ENCODE measurements at places on chromosomes 11 and 22.

GRCh38 chr11:73342633-73343032 is 33.6 kb upstream of the RELT start:
- peaks cover 12% of the 10 kb centered on the region for H3K4me1 ChIP-seq
- no peaks in the 10 kb centered on the region for H3K27me3 ChIP-seq
- peak overlapping the region; percentile 73 for H3K27ac ChIP-seq
- peaks cover 7% of the 10 kb centered on the region for H3K36me3 ChIP-seq
- DNase-seq = no peak

GRCh38 chr22:35695202-35695601 is 22.5 kb upstream of the APOL5 start:
- no peaks in the 10 kb centered on the region for H3K4me1 ChIP-seq
- no peaks in the 10 kb centered on the region for H3K36me3 ChIP-seq
- H3K4me3 ChIP-seq = no peak overlapping the region
- H3K27ac ChIP-seq = no peak overlapping the region

DNA sequence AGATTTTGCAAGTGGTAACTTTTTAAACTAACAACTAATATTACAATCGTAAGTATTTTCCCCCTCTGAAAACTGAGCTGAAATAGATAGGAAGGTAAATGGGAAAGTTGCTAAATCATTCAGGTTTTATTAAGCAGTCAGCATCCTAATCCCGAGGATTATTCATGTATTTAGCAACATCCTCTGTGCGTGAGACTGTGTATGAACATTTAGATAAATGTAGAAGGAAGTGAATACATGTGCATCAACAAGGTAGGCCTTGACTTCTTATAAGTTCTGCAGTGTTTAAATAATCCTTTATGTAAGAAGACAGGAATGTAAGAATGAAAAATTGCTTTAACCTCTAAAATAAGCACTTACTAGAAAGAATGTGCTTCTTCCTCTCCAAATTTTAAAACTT is 745.9 kb upstream of the TENM4 start:
- no peaks in the 10 kb centered on the region for H3K36me3 ChIP-seq
- H3K4me3 ChIP-seq = no peak overlapping the region
- DNase-seq = no peak
- no peaks in the 10 kb centered on the region for H3K27me3 ChIP-seq

DNA sequence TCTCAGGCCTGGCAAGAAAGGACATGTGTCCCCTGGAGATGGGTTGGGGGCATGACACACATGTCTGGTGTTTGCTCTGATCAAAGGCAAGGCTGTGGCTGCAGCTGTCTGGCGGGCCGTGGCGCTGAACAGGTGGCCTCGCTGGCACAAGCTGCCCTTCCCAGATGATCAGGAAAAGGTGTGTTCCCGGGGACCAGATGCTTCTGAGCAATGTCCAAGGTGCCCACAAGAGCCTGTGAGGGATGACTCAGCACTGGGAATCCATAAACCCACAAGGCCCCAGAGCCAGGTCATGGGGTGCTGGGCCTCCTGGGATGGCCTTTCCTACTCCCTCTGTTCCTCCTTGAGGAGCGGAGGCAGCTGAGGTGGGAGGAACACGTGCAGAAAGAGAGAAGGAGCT is 9.7 kb upstream of the LRP5 start:
- H3K27me3 ChIP-seq = no peaks in the 10 kb centered on the region
- DNase-seq = no peak
- H3K36me3 ChIP-seq = no peaks in the 10 kb centered on the region
- H3K4me1 ChIP-seq = no peaks in the 10 kb centered on the region

GRCh38 chr22:50220603-50221409 is 20.0 kb downstream of the SELENOO start:
- no peak overlapping the region for H3K4me3 ChIP-seq
- no peak for DNase-seq
- no peak overlapping the region for H3K27ac ChIP-seq
- peaks cover 18% of the 10 kb centered on the region for H3K36me3 ChIP-seq

DNA sequence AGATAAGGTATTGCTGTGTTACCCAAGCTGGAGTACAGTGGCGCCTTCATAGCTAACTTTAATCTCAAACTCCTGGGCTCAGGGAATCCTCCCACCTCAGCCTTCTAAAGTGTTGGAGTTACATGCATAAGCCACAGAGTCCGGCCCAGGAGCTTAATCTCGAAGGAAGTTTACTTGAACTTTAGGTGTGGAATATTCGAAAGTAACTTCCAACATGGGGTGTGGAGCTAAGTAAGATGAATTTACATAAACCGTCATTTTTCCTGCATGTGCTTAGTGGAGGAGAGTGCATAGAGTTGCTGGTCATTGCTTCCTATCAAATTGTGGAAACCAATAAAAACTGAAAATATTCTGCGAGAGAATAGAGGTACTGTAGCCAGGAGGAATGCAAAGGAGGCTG is 1.5 kb downstream of the ATG13 start:
- H3K4me3 ChIP-seq = peak overlapping the region; percentile 98
- peak overlapping the region; percentile 100 for H3K27ac ChIP-seq
- no peaks in the 10 kb centered on the region for H3K27me3 ChIP-seq

DNA sequence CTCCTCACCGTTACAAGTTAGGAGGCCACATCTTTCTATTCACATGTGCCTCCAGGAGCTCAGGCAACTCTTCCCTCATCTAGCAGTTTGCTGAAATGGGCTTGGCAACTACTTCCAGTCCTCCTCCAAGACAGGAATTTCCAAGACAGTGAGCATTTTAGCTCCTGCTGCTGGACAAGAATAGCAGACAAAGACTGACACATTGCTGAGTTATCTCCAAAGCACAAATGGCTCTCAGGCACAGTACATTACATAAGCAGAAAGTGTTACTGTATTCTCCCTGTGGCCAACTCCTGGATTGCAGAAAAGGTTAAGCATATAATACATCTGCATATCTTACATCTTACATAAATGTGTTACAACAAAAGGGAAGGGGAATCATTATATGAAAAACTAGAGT is 83.2 kb upstream of the POU2AF2 start:
- H3K27me3 ChIP-seq = peaks cover 13% of the 10 kb centered on the region
- no peaks in the 10 kb centered on the region for H3K36me3 ChIP-seq
- H3K4me1 ChIP-seq = no peaks in the 10 kb centered on the region
- no peak for DNase-seq
- no peak overlapping the region for H3K27ac ChIP-seq

DNA sequence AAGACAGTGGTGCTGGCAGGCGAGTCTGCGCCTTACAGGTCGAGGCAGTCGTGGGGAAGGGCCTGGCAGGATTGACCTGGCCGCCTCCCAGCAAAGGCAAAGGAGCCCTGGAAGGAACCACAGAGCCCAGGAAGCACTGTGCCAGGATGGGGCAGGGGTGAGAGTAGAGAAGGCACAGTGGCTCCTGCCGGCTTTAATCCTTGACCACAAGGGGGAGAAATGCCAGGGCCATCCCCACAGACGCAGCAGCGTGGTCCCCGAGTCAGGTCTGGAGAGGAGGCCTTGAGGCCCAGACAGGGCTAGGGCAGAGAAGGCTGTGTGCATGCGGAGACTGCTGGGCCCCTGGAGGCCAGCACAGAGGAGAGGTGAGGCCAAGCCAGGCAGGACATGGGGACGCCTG is 9.9 kb upstream of the NDUFS8 start:
- no peak overlapping the region for H3K4me3 ChIP-seq
- peaks cover 17% of the 10 kb centered on the region for H3K36me3 ChIP-seq
- peaks cover 18% of the 10 kb centered on the region for H3K4me1 ChIP-seq
- H3K27ac ChIP-seq = peak overlapping the region; percentile 47
- no peak for DNase-seq
- H3K27me3 ChIP-seq = no peaks in the 10 kb centered on the region

DNA sequence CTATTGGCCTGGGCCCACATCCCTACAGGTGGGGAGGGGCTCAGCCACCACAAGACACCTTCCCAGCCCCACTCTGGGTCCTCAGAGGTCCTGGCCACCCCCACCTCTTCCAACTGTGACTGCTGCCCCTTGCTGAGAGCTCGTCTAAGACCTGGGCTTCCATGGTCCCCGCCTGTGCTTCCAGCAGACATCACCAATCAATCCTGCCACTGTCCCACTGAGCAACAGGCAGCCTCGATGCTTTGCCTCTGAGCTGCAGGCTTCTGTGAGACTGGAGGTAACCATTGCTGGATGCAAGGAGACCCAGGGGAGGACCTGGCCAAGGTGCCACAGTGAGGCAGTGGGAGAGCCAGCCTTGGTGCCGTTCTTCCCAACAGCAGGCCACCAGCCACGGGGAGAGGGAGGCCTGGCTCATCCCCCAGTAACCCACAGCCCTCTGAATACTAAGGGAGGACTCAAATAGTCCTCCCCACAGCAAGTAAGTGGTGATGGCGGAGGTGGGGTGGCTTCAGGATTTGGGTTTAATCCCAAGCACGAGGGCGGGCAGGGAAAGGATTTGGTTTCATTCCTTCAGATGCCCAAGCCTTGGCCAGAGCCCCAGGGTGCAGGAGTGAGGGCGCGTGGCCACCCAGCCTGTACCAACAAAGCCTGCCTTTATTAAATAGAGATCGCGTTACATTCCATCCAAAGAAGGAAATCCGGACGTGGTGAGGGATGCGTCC is 5.5 kb upstream of the FADS3 start:
- H3K36me3 ChIP-seq = no peaks in the 10 kb centered on the region
- H3K27ac ChIP-seq = no peak overlapping the region
- peaks cover 3% of the 10 kb centered on the region for H3K4me1 ChIP-seq
- no peak for DNase-seq

DNA sequence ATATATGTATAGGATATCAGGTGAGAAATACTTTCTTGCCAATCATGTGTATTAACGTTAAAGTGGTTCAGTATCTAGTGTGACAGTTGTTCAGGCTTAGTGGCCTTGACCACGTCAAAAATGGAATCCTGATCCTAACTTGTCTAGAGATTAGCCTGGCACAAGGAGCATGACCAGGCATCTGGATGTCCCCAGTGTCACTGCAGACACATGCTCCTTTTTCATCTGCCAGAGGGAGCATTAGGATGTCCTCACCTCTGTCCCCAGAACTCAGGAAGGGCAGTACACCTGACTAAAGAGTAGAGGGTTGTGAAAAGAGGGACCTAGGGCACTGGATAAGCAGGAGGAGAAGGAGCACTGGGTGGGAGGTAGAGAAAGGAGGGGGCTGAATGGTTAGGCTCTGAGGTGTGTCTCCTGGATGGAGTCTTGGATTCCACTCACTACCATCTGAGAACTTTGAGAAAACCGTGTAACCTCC is 40.9 kb upstream of the GGTLC2 start:
- no peaks in the 10 kb centered on the region for H3K4me1 ChIP-seq
- H3K4me3 ChIP-seq = no peak overlapping the region
- no peak for DNase-seq
- peaks cover 52% of the 10 kb centered on the region for H3K27me3 ChIP-seq
- no peak overlapping the region for H3K27ac ChIP-seq
- no peaks in the 10 kb centered on the region for H3K36me3 ChIP-seq

DNA sequence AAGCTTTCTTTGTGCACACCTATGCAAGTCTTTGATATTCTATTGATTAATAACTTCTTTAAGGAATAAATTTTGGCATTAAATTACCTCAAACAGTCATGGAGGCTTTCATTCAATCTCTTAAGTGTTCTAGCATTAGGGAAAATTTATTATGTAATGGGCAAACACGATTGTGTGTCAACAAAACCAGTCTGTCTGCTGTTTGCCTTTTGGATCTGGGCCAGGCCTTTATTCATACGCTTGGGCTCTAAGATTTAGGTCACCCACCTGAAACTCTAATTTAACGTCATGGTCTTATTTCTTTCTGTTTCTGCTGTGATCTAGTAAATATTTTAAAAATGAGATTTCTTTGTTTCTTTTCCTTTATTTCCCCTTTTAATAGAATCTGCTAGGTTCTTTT is 1270.6 kb downstream of the LRRC4C start:
- DNase-seq = no peak
- no peak overlapping the region for H3K4me3 ChIP-seq
